Activated CD4-positive, alpha-beta T cell treated with anti-CD3 and anti-CD28 coated beads, Interleukin-2, amount 50 U/mL, for 4 hours (primary cell): ENCODE measurements at places on chromosomes 1 and 21.
A peak's percentile ranks its signal among the peaks of the same experiment; 100 is the strongest.

GRCh38 chr1:160743266-160743665 is 4.2 kb downstream of the SLAMF7 start:
- no peak for DNase-seq

- DNase-seq = no peak
These were observed 50.7 kb downstream of the TM2D1 start for GRCh38 chr1:61674221-61674620.

DNA sequence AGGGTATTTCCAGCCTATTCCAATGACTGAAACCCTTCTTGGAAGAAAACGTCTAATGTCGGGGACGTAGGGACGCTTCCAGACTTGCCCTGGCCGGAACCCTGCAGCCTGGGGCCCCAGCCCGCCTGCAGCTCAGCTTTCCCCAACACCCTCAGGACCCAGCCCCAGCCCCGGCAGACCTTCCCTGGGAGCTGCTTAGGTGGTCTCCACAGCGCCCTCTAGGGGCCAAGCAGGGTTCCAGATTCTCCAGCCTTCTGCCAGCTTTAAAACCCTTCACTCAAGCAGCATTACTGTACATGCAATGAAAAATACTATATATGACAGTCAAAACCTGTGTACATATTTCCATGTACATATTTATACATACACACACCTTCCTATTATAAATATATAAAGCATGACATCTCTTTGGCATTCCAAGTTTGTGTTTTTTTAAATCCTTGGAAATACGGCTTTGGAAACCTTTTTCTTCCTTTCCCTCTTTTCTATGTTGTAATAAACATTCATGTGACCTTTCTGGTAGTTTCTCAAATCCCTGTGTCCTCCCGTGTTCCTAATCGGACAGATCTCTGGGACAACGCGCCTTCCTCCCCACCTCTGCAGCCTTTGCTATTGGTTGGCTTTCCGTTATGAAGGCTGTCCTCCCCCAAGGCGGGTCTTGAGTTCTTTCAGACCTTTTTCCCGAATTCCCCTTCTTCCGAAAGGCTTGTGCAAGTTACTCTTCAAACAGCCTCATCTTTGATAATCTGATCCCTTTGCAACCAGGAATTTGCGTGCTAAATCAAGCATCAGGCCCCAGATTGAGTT is 60.3 kb downstream of the STUM start:
- peak; percentile 57 for DNase-seq

- no peak for DNase-seq
These were observed 685 bp upstream of the DDI2 start for GRCh38 chr1:15616373-15617172.

DNA sequence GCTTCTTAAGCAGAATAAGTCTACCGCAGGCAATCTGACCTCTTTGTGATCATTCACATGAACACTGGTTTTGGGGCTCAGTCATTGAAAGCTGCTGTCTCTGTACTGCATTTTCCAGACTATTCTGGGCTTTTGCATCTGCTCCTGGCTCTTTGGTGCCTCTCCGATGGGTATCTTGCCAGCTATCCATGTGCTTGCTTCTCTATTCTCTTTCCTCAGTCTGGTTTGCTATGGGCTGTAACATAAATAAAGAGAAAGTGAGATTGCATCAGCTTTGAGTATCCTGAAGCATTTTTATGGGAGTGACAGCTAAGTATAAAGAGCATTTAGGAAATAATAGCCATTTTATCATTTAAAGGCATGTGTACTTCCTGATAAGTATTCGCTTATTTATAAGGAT is 70.7 kb downstream of the C1orf21 start:
- DNase-seq = no peak

GRCh38 chr1:177278626-177279390 is 108.0 kb downstream of the BRINP2 start:
- DNase-seq = no peak

- no peak for DNase-seq
These were observed 5.7 kb upstream of the ELF3 start for GRCh38 chr1:202004711-202005110.

DNA sequence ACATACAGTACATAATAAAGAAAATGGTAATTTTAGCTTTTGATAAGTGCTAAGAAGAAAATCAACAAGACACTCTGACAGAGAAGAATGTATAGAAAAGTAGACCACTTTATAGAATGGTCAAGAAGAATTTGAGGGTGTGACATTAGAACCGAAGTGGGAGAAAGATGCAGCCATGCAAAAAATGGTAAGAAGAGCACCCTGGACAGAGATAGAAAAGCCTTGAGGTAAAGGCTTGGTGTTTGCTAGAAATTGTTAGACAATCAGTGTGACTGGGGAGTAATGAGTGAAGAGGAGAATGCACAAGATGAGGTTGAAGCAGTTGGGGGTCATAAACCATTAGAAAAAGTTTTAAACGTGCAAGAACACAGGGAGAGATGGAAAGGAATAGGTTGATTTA is 23.5 kb downstream of the MAEL start:
- no peak for DNase-seq

DNA sequence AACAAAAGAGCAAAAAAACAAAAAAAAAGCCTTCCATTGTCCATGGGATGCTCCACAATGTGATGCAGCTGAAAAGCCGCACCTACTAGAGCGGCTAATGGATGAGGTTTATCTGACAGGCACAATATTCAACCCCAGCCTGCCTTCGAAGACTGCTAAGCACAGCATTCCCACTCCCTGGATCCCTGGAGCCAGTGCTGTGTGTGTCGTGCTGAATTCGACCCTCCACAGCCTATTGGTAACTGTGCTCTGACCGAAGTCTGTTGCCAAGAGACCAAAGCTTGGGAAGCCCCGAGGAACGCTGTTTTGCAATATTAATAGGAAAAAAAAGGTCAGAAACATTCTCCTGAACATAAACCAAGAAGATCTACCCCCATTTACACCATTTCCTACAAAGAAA is 57.2 kb upstream of the PUM1 start:
- no peak for DNase-seq

DNA sequence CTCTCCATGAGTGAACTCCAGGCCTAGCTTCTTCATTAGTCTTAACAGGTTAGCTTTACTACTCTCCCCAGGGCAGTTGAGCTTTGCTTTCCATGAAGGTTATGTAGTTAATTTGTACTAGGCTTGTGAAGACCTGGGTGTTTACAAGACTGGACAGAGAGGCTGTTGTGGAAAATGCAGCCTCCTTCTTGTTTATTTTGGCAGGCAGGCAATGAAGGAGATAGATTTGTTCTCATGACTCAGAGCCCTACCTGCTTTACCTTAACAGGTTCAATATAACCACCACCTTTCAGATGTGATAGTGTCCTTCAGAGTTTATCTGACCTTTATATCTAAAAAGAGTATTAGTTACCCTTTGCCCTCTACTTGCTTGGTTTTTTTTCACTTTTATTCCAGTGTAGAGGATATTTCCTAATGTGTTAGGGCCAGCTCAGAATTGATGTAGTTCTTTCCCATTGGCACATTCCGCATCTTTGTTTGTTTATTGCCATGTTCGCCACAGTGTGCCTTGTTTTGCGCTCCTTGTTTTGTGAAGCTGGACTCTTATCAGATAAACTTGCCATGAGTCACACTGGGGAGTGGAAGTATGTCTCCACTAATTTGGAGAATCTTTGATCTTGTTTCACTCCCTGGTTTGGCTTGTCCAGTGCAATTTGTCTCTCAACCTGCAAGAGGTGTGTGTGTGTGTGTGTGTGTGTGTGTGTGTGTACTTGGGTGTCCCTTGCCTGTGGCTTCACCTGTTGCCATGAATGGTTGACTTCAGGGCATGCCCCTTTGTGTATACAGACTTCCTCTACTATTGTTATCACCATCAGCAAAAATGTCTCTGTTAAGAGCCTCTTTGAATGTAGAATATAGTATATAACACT is 87.4 kb upstream of the MACF1 start:
- DNase-seq = no peak

DNA sequence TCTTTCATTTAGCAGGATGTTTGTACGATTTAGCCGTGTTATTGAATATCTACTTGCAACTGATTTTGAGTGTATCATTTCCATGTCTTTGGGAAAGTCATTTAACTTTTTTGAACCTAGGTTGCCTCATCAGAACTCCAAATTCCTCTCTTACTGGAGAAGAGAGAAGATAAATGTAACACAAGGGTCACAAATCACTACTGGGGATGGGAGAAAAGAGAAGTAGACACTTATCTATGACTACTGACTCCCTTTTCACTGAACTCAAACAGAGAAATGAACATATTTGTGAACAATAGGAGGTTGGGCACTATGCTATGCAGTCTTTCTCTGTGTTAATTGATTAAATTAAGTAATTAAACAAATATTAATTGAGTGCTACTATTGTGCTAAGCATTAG is 42.2 kb downstream of the TENT5C start:
- DNase-seq = no peak

GRCh38 chr21:36429947-36430546 is 44.9 kb downstream of the CHAF1B start:
- DNase-seq = peak; percentile 54

DNA sequence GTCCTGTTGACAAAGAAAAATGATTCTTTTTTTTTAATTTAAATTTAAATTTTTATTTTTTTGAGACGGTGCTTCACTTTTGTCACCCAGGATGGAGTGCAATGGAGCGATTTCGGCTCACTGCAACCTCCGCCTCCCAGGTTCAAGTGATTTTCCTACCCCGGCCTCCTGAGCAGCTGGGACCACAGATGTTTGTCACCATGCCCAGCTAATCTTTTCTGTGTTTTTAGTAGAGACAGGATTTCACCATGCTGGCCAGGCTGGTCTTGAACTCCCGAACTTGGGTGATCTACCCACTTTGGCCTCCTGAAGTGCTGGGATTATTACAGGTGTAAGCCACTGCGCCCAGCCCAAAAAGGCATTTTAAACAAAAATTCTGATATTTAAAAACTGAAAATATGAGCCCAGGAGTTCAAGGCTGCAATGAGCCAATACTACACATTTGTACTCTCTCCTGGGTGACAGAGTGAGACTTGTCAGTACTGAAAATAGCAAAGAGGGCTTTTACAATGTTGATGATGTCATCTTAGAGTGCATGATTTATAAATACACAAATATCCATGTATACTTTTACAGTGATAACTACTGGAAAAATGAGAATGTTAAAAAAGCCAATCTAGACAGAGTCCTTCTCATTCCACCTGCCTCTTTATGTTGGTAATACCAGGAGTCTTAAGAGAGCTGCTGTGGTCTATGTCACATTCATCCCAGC is 56.0 kb upstream of the STUM start:
- no peak for DNase-seq

- no peak for DNase-seq
These were observed 36.5 kb upstream of the TENT5B start for GRCh38 chr1:27049100-27049499.

- DNase-seq = no peak
These were observed 377.3 kb downstream of the SIPA1L2 start for GRCh38 chr1:232252546-232253118.

GRCh38 chr1:50213505-50213904 is 104.8 kb downstream of the ELAVL4 start:
- no peak for DNase-seq

DNA sequence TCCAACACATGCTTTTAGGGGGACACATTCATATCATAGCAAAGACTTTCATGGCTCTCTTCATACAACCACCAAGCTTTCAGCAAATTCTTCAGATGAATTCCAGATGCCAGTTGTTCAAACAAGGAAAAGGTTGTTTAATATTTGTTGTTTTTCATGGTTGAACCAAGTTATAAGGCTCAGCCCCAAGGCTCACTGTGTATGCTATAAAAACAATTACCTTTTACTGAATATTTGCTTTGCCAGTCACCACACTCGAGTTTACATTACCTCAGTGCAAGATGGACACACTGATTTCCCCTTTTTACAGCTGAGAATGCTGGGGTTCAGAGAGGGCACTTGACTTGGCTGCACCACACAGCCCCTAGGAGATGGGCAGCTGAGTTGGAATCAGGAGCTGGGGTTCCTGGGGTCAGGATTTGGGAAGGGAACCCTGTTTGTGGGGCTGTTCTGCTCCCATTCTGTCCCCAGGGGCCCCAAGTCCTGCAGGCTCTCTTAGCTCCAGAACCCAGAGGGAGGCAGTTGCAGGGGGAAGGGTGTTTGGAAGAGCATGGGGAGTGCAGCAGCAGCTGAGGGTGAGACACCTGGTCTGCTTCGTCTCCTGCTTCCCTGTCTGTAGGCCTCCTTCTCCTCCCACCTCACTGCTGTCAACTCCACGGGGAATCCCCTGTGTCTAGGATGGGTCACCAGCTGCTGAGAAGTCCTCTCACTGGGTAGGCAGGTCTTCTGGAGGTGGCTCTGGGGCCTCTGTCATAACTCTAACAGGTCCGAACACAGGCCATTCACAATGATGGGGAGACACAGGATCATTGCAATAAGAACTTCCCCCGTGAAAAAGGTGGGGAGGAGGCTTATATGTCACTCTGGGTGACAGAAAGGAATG is 12.8 kb upstream of the TMPRSS2 start:
- no peak for DNase-seq

DNA sequence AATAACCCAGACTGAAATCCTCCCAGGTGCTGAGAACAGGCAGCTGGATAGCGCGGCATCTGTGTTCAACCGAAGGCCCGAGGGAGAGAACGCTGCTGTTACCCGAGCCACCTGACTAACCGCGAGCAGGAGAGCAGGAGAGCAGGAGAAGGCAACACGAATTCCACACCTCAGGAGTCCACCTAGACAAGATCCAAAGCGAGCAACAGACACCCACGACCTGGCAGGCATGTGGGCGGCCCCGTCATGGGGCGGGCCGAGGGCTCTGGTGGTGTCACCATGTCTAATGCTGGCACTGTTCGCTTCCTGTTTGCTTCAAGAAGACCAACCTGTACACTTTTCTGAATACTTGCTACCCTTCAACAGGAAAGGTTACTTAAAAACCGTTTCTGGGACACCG is 20.9 kb upstream of the SPATC1L start:
- DNase-seq = no peak

DNA sequence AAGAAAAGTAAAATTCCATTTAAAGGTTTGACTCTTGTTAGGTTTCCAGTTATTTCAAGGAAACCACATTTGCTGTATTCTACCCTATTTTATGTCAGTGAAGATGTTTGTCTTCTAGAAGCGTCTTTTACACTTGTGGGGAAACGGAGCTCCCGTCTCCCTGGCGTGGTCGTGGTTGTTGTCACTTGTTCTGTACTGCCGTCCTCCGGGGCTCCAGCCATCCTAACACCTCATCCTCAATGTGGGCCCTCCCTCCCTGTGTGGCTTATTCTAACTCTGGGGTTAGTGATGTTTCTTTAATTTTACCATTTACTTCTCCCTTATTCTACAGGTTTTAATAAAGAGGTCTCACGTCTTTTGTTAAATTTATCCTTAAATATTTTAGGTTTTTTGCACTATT is 52.7 kb upstream of the DIP2A start:
- no peak for DNase-seq

DNA sequence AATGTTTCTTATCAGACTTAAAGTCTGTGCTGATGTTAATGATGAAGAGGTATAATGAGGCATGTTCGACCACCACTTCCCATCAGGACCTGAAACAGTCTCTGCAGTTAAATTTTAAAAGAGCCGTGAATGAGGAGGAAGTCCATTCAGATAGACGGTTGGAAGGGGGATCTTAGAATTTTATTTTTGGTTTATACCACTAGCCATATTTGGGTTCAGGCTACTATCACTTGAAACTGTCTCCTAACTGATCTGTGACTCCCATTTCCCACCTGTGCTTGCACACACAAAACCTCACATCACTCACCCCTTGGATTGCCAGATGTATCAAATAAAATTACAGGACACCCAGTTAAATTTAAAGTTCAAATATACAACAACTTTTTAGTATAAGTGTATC is 9.9 kb upstream of the ANKRD13C start:
- DNase-seq = no peak
